Mesendoderm (in vitro differentiated cells): ENCODE measurements at places on chromosomes 11 and 22.

GRCh38 chr11:95413761-95414160 lies 182.8 kb upstream of the SESN3 start:
- no peak for DNase-seq

- DNase-seq = no peak
Observed at GRCh38 chr22:45270095-45271020, 14.4 kb upstream of the UPK3A start.

DNA sequence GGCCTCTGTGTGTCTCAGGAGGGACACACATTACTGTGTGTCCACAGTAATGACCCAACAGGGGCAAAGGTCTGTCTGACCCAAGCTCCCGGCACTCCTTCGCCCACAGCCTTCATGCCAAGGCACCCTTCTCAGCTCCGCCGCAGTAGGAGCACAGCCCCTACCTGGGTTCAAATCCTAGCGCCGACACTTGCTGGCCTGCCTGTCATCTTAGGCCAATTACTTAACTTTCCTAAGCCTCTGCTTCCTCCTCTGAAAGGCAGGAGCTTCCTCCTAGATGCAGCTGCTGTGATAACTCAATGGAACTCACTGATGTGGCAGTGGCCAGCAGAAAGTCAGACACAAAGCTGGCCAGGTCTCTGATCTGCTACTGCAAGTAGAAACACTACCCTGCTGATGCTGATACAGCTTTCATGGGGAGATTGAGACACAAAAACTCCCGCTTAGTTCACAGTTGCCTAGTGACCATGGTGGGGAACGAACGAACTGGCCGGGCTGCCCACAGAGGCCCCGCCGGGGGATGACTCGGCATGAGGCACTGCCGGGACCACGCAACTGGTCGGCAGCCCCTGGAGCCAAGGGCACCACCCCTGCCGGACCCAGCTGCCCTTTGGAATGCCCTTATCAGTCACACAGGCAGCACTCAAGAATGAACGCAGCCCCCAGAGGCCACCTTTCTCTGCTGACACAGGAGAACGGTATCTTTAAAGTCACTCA lies 8.1 kb downstream of the EHD1 start:
- peak; percentile 55 for DNase-seq

DNA sequence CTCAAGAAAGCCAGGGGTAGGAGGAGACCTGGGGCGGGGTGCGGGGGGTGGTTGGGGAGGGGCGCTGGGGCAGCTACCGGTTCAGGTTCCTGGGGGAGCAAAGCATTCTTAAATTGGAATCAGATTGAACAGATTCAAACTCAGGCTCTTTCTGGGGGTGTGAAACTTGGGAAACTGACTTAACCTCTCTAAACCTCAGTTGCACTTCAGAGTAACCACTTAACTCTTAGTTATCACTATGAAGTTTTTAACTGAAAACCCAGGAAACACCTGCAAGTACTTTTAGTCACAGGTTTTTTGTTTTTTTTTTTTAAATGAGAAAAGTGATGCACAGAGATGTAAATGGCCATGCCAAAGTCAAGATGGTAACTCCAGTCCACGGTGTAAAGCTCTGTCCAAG lies 72.0 kb downstream of the RCN1 start:
- no peak for DNase-seq

DNA sequence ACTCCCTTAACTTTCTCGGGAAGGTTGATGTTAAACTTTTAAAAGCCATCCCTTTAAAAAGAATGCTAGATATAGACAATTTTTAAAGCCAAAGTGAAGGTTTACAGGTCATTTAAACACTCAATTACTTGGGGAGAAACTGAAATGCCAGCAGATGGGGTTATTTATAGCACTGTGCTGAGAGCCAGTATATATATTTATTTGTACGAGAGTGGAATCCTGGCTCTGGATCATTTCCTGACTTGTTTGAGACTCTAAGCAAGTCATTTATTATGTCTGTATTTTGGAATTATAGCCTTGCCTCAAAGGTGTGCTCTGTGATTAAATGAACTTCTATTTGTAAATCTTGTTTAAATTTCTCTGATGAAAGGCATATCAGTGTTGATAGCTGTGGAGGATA lies 6.8 kb upstream of the ZBED5 start:
- no peak for DNase-seq

DNA sequence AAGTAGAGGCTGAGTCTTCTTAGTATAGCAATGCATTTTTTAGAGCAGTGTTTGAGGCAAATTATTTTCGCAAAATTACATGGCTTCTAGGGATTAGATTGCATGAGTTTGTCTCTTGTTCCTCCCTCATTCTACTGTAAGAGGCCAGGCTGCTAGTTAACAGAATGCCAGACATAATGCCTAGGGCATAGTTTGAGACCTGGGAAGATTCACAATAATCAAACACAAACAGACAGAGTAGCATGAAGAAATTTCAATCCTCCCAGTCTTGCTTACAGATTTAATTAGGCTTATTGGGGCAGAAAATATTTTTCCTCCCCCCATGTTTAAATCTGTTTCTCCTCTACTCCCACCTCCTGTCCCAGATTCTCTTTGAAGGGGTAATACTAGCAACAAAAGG lies 48.3 kb downstream of the ARHGEF12 start:
- DNase-seq = peak; percentile 38

- no peak for DNase-seq
Observed at GRCh38 chr22:25013607-25014006, 61.1 kb downstream of the KIAA1671 start.

- peak; percentile 49 for DNase-seq
Observed at GRCh38 chr22:37501610-37502341, 15.6 kb upstream of the MFNG start.

DNA sequence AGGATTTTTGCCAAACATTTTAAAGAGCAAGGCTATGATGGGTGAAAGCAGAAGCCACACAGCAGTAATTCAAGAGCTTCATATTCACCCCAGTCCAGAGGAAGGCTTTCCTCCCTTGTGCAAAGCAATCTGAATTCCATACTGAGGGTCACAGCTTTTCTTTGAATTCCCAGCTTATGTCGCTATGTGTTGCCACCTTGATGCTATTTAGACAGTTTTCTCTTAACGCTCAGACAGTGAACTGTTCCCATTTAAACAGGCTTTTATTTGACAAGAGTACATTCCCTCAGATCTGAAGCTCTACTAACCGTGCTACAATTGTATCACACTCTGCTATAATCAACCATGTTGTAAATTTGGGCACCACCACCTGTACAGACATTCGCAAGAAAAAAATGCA lies 279.7 kb downstream of the CADM1 start:
- no peak for DNase-seq

DNA sequence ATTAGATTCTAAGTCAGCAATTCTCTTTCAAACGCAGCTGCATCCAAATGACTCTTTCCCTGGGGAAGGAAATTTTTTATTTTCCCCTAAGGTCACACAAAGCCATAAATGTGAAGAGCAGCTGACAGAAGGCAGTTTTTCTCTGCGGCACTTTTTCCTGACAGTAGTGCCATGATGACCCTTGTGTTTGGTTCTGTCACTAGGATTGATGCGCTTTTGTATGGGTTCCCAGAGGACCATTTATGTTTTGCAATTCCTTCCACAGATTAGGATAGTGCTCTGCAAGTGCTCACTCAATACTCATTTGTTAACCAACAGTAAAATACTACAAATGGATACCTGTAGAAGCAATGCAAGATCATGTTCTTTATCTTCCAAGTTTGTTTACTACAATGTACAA lies 359.6 kb upstream of the CTSC start:
- no peak for DNase-seq

- no peak for DNase-seq
Observed at GRCh38 chr11:282171-282570, 4.0 kb downstream of the NLRP6 start.

- no peak for DNase-seq
Observed at GRCh38 chr22:31893460-31893859, 50.9 kb upstream of the YWHAH start.

- no peak for DNase-seq
Observed at GRCh38 chr11:28026634-28027290, 81.2 kb downstream of the KIF18A start.

GRCh38 chr11:103552086-103552485 lies 442.9 kb downstream of the DYNC2H1 start:
- DNase-seq = no peak

GRCh38 chr22:42697542-42698013 lies 23.1 kb downstream of the A4GALT start:
- peak; percentile 79 for DNase-seq

GRCh38 chr11:132032555-132032954 lies 662.1 kb downstream of the NTM start:
- DNase-seq = no peak

DNA sequence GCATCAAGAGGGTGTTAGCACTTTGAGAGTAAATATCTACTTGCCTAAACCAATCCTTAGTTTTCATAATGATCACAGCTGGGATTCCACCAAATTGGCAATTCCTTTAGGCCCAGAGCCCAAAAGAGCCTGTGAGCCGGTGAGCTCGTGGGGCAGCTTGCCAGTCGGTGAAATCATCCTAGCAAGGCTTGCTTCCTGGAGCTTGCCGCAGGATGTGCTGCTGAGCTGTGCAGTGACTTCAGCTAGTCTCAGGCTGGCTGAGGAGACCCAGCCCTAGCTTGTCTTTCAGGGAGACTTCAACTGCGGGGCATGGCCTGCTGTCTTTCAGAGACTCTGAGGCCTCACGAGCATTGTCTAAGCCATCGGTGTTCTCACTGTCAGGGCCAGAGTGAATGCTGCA lies 73.6 kb upstream of the SUSD2 start:
- no peak for DNase-seq

DNA sequence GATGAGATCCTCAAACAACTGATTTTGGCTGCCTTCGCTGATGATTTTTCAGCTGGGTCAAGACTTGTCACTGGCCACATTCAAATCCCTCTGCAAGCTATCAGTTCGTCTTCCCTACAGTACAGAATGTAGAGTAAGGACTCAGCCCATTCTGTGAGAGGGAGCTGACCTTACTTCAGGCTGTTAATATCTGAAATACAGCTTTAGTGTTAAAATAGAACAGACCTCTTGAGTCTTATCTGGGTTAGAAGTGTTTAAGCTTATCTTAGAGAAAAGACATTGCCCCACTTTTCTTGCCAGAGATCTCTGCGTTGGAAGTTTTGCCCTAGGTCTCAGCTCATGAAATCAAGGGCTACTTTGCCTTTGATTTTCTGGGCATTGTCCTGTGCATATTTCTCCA lies 383.4 kb upstream of the LARGE1 start:
- no peak for DNase-seq

DNA sequence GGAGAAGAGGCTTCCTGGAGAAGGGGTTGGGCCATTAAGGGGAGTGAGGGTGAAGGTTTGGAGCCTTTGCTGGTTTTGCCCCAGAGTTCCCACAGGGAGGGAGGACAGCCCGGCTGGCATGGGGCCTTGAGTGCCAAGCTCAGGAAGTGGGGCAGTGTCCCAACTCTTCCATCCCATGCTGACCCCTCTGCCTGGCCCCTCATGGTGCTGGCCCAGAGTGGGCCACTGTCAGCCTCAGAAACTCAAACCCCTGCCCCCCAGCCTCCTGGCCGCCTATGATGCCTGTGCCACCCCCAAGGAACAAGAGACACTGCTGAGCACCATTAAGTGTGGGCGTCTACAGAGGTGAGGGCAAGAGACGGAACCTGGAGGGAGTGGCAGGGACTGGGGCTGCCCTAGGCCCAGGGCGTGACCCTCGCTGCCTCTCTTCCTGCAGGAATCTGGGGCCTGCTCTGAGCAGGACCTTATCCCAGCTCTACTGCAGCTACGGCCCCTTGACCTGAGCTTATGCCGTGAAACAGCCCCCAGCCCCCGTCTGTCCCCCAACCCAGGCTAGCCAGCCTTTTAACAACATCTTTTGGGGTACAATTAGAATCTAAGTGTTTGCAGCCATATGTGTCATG lies 5.4 kb downstream of the MUS81 start:
- no peak for DNase-seq

DNA sequence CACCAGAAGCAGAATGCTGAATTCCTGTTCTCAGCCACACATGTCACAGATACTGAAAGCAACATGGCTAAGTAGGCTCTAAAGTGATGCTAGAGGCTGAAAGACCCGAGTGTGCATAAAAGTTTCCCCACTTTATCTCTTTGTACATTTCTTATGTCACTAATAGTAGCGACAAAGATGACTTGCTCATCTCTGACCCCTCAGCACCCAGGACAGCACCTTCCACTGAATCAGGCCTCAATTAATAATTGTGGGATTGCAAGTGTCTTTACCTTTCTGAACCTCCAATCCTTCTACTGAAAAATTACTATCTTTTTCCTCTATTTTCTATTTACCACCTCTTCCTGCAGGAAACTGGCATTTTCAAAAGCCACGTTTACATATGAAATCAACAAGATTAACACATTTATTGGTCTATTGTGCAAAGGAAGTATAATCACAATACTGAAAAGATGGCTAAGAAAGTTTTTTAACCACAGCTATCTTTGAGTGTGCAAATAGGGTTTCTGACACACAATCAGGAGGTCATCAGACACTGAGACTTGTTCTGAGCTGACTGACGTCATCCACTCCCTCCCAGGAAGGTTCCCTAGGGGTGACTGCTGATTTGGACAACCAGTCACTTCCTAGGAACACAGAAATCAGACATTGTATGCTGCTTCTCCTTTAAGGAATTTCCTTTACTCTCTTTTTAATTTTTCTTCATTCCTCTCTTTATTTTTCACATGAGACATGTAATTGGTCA lies 213.9 kb upstream of the ISX start:
- peak; percentile 36 for DNase-seq

- peak; percentile 99 for DNase-seq
Observed at GRCh38 chr11:43311791-43312607, at the start of gene API5. TSS of gene API5 (plus strand) at chr11:43311996. CDS start at chr11:43312128, 132 bp downstream.

DNA sequence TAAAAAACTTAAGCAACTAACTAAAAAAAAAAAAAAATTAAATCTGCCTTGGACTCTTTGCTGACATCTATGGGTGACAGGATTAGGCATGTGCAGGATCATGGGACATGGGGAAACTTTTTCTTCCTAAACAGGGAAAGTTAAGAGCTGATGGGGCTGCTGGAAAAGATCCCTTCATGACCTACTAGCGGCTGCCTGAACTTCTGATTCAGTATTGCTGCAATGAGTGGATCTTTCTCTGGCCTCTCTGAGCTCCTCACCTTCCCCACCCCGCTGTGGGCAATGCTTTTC lies 25.0 kb downstream of the OR5A2 start:
- DNase-seq = no peak

DNA sequence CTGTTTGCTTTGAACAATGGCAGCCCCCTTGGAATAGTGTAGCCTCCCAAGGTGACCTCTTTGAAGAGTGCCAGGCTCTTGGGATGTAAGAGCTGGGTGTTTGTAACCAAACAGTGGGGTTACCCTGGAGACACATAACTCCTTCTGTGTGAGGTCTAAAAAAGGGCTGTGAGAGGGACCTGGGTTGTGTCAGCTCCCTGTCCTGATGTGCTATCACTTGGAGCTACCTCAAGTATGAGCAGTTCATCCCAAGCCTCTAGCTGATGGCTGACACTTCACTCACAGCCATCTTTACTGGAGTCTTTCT lies 40.2 kb downstream of the TSPAN18 start:
- peak; percentile 67 for DNase-seq

- no peak for DNase-seq
Observed at GRCh38 chr22:38412435-38413084, 42.4 kb downstream of the KCNJ4 start.

DNA sequence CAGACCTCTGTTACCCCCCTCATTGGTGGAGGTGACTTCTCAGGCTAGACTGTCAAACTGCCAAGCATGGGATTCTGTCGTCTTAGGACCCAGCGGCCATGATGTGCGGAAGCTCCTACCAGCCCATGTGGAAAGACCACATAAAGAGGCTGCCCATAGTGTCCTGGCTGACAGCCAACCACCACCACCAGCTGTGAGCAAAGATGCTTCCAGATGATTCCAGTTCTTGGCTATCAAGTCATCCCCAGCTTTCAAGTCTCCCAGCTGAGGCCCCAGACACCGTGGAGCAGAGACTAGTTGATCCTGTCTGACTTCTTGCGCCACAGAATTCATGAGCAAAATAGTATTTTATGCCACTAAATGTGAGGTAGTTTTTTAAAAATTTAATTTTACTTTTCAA lies 32.9 kb downstream of the SCUBE1 start:
- no peak for DNase-seq
